Activated CD8-positive, alpha-beta memory T cell treated with anti-CD3 and anti-CD28 coated beads for 1 hour (primary cell): ENCODE measurements at places on chromosomes 7 and 10.
A peak's percentile ranks its signal among the peaks of the same experiment; 100 is the strongest.

GRCh38 chr7:150962553-150963399, 15.3 kb downstream of the KCNH2 start:
- peak; percentile 19 for DNase-seq

DNA sequence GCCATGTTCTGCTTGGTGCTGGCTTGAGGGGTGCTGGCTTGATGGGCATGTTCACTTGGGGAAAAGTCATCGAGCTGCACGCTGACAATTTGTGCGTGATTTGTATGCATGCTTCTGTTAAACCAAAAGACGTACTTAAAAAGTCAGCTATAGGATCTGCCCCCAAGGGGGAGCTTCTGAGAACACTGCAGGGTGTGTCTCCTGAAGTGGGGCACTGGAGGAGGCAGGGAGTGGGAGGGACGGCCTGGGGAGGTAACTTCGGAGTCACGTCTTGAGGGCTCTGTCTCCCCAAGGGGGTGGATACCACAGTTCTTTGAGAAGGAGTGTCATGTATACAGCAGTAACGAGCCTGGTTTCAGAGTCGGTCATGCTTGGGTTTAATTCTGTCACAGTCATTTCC, 406.5 kb downstream of the PLXNA4 start:
- DNase-seq: no peak

GRCh38 chr7:131459256-131459655, 97.2 kb downstream of the PODXL start:
- DNase-seq: no peak

GRCh38 chr7:130940907-130941306, 206.9 kb upstream of the KLF14 start:
- DNase-seq: no peak

DNA sequence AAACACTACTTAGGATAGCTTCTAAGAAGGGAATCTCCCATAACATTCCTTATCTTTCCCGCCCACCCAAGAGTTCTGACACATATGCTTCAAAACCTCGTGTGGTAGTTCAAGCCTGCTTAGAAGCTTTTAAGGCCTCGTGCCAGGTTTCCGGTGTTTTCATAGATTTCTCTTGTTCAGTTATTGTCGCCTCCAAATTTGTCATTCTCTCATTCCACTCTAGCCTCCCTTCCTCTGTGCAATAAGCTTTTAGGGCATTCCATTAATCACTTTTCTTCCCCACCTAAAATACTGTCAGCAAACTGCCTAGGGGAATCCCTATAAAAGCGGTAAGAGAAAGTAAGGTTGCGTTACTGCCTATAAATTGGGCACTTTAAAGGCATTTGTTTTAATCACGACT, 718 bp upstream of the BPGM start:
- DNase-seq: no peak

GRCh38 chr7:90764848-90765570, 168.9 kb downstream of the CDK14 start:
- no peak for DNase-seq

DNA sequence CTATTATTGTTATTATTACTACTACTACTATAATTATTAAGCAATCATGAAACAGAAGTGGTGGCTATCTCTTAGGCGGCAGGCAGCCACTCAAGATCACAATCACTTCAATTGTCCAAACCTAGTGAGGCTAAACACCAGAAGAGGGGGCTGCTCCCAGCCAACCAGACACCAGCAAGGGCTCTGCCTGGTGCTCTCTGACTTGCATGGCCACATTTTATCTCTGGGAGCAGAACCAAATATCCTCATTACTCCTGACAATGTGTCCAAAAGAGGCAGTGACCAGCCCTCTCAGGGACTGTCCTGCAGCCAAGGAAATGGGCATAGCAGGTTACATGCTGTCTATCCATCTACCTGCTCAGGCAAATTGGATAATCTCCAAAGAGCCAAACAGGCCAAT, 187.4 kb upstream of the PDE1C start:
- DNase-seq: no peak

- no peak for DNase-seq
These were observed 2.4 kb upstream of the INHBA start for GRCh38 chr7:41705109-41705901.

DNA sequence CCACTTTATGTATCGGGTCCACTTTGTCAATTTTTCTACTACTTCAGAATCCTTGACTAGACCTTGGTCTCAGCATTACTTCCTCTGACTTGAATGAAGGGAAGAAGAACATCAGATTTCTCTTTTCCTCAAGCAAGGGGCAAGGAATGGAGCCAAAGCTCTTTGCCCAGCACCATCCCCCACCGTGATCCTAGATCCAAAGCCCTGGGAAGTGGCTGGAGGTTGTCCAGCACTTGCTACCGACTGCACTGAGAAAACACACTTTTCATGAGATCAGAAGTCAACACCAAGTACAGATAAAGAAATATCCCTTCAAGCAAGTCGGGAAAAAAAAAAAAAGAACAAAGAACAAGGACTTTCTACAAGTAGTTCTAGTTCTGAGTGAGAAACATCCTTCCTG, 102.1 kb upstream of the DDC start:
- no peak for DNase-seq

DNA sequence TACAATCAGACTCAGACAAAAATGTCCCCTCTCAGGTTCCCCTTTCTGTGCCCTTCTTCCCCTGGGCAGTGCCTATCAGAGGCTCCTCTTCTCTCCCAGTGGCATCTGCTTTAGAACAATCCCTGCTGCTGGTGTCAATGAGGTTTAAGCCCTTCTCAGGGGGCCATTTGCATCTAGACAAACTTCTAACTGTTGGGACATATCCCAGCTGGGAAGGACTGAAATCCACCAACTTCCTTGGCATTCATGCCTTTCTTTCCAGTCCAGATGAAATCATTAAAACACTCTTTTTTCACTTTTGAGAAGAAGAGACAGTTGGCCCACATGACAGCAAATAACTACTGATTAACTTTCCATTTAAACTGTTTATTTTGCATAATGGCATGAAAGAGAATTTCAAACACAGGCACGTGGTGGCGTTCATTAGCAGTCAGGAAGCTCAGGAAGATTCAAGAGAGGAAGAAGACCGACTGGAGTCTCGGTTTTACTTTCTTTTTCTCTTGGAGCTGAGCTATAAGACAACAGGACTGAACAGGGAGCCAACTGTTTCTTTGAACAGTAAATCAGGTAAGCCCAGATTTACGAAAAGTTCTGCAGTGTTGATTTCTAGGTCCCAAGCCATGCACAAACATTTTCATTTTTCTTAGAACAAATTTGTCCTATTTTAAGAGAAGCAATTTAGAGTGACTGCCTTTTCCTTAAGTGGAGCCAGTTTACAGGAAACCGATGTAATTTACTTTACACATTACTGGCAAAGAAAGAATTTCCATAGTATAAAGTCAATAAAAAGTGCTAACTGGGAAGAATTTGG, at the start of gene GIMAP2:
Gene GIMAP2 (plus strand): TSS at position 488 of the 811 bp plus-strand sequence. CDS start 1,354 bp downstream, outside the sequence.
- no peak for DNase-seq

GRCh38 chr10:113431398-113432160, 121.3 kb upstream of the HABP2 start:
- no peak for DNase-seq

DNA sequence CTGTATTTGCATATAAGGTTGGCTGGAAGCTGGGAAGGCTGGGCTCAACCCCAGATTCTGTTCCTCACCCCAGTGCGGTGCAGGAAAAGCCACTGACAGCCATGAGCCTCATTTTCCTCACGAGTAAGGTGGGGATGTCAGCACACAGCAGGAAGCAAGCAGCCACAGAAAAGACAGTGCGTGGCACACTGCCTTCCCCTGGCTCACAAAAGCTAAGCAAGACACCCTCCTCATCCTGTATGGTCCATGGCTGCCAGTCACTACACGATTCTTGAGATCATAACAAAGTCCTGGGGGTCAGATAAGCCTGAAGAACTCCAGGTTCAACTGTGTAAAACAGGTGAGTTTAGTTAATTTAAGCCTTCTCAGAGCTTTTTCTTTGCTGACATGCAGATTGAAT, 28.9 kb upstream of the DDC start:
- no peak for DNase-seq

GRCh38 chr10:8296090-8296733, 241.7 kb downstream of the GATA3 start:
- DNase-seq: no peak

GRCh38 chr7:105853931-105854419, 22.4 kb downstream of the ATXN7L1 start:
- DNase-seq: no peak

DNA sequence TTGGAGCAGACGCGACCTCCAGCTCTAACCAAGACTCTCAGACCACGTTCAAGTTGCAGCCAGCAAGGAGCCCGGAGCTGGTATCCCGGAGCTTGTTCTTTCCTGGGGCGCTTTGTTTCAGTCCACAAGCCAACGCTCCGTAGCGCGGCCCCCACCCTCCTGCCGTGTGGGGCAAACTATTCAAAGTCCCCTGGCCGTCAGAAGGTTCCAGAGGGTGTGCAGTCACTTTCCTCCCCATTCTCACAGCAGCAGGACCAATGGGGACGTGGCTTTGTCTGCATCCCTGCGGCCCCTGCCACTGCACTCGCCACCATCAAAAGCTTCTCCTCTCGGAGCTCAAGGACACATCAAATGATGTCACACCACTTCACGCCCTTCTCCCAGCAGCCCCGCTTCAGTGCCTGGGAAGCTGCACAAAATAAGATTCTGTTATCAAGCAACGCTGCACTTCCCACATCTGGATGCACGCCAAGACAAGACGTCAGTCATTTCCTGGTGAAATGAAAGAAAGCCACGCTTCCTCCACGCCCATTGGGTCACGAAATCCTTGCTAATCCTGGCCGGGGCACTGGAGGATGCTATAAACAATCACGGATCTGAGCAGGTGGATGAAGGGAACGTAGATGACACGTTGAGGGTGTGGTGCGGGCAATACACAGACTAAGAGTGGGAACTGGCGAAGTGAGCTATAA, 348.2 kb downstream of the PTPRN2 start:
- DNase-seq: no peak

DNA sequence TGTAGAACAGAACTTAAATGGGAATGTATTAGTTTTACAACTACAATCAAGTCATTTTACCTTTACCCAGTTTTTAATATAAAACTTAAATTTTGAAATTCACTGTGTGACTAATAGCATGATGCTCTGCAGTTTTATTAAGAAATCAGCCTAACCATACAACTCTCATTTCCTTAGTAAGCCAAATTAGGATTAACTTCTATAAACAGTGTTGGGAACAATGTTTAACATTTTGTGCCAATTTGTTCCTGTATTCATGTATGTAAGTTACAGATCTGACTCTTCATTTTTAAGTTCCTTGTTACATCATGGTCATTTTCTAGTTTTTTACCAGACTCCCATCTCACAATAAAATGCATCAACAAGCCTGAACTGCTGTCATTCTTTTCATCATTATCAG, 209.8 kb downstream of the ZEB1 start:
- no peak for DNase-seq

GRCh38 chr10:114648368-114648767, 9.7 kb downstream of the ABLIM1 start:
- DNase-seq: no peak

GRCh38 chr10:14723052-14723689, 51.5 kb downstream of the FAM107B start:
- no peak for DNase-seq

DNA sequence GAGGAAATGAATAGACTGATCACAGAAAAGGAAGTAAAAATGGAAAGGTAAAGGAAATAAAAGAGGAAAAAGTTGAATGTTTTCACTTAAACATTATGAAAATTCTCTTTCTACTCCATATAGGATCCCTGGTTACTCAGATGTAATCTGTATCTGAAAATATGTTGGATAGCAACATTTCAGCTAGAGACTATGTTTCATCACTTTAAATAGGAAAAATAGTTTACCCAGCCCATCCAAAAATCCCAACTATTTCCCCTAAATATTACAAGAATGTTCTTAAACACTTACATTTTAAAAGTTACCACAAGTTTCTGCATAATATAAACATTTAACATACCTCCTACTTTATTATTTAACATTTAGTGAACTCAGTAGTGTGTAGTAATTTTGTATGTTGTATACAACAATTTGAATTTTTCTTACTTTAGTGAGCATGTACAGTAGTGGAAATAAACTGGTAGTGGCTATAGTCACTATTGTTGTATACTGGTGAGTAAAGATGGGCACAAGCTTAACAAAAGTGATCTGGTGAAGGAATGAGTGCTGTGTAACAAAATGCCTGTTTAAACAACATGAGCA, 27.1 kb downstream of the SLF2 start:
- no peak for DNase-seq

GRCh38 chr7:38953971-38954370, 23.7 kb upstream of the POU6F2 start:
- DNase-seq: no peak

GRCh38 chr7:30863706-30864035, 48.0 kb upstream of the AQP1 start:
- DNase-seq: no peak

- no peak for DNase-seq
These were observed 9.2 kb downstream of the GTPBP4 start for GRCh38 chr10:997266-998022.

DNA sequence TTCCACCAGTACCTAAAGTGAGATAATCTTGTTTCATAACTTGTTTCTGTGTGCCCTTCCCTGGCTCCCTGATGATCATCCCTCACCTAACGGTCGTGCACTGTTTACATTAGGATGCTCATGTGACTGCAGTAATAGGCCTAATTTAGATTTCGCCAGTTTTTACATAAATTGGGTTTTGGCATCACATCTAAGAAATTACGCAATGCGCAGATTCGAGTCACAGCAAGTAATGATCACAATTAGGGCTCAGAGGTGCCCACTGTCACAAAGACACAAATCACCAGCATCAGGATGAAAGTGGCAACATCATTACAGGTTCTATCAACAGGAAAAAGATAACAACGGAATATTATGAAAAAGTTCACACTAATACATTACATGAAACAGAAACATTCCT, 94.7 kb downstream of the LARP4B start:
- no peak for DNase-seq

DNA sequence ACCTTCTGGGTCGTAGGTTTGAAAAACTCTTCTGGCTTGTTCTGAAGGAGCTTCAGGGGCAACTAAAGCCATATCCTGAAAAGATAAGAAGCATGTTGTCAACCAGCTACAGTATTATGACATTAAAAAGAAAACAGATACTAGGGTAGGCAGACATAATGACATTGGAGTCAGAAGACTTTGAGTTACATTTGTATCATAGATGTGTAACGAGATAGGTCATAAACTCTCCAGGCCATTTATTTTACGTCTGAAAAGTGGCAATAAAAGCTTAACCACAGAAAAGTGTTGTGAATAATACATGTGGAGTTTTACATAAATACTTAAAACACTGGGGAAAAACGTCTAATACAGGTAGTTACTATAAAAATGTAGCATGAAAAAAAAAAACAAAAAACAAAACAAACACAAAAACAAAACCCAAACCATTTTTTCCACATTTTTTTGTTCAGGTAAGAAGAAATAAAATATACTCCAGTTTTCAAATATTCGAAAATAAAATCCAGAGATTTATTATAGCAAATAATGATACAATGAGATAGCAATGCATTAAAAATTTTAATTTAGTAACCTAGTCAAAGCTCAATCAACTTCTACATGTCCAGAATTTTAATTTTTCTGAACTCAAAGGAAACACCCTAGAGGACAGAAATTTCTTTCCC, 64.1 kb downstream of the MINDY3 start:
- DNase-seq: no peak
